ACHN (cell line): ENCODE measurements at places on chromosomes 5 and 9.

- DNase-seq, result no peak
Measured at GRCh38 chr9:27429436-27429835, 94.7 kb upstream of the IFNK start.

GRCh38 chr9:38652044-38652443, 31.6 kb upstream of the ANKRD18A start:
- no peak for DNase-seq

GRCh38 chr9:95793924-95794828, 81.3 kb upstream of the ERCC6L2 start:
- peak; percentile 52 for DNase-seq

GRCh38 chr5:174827558-174827957, 103.2 kb downstream of the MSX2 start:
- DNase-seq, result no peak

GRCh38 chr9:14011799-14012560, 302.0 kb downstream of the NFIB start:
- no peak for DNase-seq

DNA sequence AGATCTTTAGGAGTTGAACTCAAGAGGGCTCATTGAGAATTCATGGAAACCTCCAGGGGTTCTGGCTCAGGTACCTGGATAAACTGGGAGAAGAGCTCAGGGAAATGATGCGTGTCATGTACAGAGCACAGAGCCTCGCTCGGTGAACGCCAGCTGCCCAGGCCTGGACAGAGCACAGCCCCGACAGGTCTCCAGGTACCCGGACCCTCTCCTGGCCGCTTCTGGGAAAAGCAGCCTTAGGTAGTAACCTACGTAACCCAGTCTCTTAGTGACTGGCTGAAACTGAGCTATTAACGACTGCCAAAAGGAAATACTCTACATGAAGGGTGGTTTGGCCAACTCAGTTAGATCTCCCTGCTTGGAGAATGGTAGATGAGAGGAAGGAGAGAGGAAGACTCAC, 157.4 kb downstream of the TTLL11 start:
- DNase-seq, result no peak

DNA sequence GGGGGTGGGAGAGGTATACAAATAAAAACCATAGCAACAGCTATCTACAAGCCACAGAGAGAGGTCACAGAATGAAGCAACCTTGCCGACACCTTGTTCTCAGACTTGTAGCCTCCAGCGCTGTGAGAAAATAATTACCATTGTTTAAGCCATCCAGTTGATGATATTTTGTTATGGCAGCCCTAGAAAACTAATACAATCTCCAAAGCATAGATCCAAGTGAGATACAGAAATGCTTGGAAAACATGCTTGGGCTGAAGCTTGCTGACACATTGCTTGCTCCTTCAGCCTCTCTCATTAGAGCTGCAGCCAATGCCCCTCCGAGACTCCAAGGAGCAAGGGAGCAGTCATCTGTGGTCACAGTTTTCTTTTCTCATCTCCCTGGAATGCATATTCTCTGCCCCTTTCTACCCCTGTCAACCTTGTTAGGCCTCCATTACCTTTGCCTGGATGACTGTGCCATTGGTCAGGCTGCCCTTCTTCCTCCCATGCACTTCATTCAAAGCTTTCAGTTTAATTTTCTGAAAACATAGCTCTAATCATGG, 401.4 kb upstream of the KLF4 start:
- DNase-seq, result peak; percentile 5

- peak; percentile 57 for DNase-seq
Measured at GRCh38 chr9:129569502-129570449, 51.1 kb downstream of the C9orf50 start.

DNA sequence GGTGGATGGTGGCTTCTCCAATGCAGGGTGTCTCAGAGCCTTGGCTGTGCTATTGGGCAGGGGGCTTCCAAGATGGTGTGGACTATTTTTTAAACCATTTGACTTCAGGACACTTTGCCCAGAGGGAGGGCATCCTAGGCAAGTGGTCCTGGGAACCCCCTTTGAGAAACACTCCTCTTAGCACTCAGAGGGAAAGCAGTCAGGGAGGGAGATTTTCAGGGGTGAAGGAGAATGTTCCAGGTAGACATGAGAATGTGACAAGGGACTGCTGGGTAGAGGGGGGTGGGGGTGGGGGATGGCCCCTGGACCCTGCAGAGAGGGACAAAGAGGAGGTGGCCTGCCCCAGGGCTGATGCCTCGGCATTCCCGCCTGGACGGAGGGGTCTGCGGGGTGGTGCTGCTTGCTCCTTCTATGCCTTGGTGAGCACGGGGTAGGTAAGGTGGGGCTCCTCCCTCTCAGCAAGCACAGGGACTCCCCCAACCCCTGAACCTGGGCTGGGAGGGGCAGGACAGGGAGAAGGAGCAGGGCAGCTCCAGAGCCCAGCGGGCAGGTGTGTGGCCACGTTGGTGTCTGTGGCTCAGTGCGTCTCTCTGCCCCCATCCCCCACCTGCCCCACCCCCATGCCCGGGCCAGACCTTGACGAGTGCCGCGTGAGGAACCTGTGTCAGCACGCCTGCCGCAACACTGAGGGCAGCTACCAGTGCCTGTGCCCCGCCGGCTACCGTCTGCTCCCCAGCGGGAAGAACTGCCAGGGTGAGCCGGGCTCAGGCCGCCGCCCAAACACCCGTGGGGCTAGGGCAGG, 13.8 kb upstream of the ASS1 start:
- no peak for DNase-seq
